ENCODE measurements at places on chromosomes 16 and 17. TPM values are rescaled to one million over a fixed set of nuclear protein-coding genes. Genes with fewer than 3 reads are reported as not detected.

GFAP gene
- 0.34 TPM for total RNA-seq

ABCC6 gene
- total RNA-seq = not detected

CCL17 gene
- total RNA-seq = 0.37 TPM

ADAD2 gene
- total RNA-seq = not detected

CD300C gene
- total RNA-seq = not detected

NPW gene
- 5.1 TPM for total RNA-seq

DNAAF1 gene
- not detected for total RNA-seq

C16orf92 gene
- not detected for total RNA-seq

SHCBP1 gene
- total RNA-seq = 45.6 TPM

ETV4 gene
- total RNA-seq = 12.8 TPM

Measured in activated T-helper 2 cell treated with anti-CD3 and anti-CD28 coated beads, Interferon-gamma antibody, Interleukin-2, Interleukin-4, amounts not matched to agents 10 μg/mL and 5 μg/mL and 100 μg/mL, durations not matched to agents 14 hours and 24 hours and 36 hours (primary cell).